ENCODE measurements at places on chromosomes 13 and 19.

DNA sequence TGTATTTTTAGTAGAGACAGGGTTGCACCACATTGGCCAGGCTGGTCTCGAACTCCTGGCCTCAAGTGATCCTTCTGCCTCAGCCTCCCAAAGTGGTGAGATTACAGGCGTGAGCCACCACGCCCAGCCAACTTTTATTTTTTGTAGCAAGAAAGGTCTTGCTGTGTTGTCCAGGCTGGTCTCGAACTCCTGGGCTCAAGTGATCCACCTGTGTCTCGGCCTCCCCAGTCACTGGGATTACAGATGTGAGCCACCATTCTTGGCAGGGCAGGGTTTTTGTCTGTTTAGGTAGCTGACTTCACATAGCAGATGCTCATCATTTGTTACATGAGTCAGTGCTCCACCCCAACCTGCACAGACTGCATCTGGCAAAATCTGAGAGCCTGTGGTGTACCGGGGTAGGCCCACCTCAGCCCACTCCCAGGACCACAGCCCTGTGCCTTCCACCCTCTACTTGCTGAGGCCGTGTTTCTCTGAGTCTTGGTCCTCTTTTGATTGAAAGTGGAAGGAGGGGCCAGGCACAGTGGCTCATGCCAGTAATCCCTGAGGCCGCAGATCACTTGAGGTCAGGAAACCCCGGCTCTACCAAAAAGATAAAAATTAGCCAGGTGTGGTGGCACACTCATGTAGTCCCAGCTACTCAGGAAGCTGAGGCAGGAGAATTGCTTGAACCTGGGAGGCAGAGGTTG lies 4.2 kb upstream of the TNPO2 start:
- no peak for DNase-seq

GRCh38 chr13:110448230-110448629 lies 113.3 kb downstream of the RAB20 start:
- no peak for DNase-seq

- peak; percentile 79 for DNase-seq
These were observed 51.1 kb upstream of the ZNRF4 start for GRCh38 chr19:5403968-5404640.

DNA sequence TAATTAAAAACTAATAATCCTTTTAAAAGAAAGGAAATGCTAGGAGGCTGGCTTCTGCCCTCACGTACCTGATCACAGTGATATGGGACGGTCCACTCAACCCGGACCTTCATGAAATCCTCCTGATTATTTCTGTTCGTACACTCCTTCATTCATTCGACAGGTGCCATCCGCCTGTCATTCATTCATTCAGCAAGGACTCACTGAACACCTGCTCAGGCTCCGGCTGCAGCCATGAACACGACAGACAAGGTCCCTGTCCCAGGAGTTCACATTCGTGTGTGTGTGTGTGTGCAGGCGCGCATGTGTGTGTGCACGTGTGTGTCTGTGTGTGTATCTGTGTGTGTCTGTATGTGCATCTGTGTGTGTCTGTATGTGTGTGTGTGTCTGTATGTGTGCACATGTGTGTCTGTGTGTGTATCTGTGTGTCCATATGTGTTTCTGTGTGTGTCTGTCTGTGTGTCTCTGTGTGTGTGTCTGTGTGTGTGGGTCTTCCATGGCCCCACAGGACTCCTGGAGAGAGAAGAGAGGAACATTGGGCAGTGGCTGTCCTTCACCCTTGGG lies 28.1 kb upstream of the CCNE1 start:
- DNase-seq: no peak

DNA sequence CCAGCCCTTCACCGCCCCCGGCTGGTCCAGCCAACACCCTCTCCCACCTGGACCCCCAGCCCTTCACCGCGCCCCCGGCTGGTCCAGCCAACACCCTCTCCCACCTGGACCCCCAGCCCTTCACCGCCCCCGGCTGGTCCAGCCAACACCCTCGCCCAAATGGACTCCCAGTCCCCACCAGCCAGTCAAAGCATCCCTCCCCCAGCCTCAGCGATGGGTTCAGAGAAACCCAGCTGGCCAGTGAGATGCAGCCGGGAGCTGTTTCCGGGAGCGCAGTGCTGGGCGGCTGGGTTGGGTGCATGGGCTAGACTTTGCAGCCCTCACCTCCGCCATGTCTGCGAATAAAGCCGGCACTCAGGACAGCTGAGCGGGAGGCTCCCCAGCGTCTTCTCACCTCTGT lies 6.5 kb upstream of the CDC34 start:
- DNase-seq: no peak

- DNase-seq: no peak
These were observed 144.5 kb downstream of the RGCC start for GRCh38 chr13:41601718-41602445.

GRCh38 chr13:64633948-64634347 lies 2596.2 kb downstream of the PCDH9 start:
- DNase-seq: no peak

DNA sequence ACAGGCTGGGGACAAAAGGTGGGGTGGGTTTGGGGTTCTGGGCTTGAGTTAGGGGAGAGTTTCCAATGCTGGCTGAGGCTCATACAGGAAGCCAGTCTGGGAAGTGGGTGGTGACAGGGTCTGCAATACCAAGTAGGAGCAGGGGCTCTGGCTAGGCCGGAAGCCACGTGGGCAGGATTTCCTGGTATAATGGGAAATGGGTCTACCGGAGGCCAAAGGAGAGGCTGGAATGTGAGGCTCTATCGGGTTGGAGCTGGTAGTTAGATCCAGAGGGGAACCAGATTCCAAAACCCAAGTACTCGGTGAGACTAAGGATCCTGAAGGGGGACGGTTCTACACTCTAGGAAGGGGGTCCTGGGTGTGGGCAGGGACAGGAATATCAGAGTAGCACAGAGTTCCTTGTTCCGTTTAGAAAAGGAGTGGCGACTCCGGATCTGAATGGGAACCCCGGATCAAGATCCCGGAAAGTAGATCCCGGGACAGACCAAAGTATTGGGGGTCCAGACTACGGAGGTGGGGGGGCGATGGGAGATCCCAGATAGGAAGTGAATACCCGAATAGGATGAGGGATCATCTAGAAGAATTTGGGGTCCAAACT lies 802 bp downstream of the CDC37 start:
- no peak for DNase-seq

GRCh38 chr13:114106526-114106925 lies 25.9 kb downstream of the RASA3 start:
- no peak for DNase-seq

DNA sequence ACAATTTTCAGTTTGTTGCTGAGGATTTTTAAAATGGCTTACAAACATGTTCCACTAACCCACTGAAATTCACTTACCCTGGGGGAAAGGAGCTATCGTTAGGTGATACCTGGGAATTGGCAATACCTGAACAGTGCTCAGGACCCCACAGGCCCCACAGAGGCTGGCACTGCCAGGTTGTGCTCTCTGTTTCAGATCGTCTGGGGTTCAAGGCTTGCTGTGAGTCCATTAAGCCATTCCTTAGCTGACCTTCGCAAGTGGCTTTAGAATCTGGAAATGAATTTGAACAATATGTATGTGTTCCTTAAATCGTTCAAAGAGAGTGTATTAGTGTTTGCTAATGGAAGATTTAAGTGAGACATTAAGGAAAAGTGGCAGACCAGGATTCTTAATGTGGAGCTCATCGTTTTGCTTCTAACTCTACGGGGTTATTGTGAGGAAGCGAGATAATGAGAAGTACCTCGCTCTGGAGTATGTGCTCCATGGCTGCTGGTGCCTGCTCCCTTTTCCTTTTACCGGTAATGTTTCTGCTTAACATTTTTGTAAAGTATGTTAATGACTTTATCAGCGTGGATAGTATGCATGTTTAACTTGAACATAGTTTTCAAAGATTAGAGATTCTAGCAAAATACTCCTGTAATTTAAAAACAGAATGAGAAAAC lies 13.6 kb downstream of the KLF5 start:
- no peak for DNase-seq

- peak; percentile 5 for DNase-seq
These were observed 57.3 kb downstream of the IFT88 start for GRCh38 chr13:20624213-20624612.

DNA sequence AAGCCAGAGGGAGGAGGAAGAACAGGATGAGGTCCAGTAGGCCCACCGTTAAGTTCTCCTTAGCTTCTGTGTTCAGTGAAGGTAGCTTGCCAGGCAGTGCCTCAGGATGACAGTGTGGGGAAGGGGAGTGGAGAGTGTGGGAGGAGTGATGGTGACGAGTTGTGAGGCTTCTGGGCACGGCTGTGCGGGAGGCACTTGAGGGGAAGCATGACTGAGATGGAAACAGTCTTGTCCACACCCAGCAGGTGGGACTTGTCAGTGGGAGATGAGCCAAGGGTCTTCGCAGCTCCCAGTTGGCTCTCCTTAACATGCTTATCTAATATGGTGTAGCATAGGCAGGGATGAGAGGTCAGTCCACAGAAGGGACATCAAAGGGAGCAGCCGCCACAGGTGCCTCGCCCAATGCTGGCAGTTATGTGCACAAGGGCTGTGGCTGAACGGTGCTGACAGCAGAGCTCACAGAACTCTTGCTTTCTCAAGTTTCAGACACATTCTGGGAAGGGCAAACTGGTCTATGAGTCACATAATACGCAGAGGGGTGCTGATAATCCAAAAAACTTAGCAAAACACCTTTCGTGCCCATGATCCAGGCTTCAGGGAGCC lies 47.5 kb downstream of the OXGR1 start:
- DNase-seq: no peak

DNA sequence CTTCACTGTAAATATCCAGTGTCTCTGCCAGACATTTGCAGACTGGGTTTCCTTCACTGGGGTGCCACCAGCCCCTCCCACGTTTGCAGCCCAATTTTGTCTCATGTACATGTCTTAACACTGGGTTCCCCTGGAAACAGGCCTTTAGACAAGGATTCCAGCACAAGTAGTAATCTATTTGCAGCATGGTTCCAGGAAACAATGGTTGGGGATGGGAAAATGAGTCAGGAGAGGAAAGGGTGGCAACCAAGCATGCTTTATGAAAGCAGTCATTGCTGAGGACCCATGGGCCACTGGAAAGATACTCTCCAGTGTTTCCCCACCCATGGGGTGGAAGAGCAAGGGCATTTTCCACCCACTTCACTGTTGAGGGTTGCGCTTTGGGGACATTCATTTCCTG lies 53.6 kb upstream of the FARP1 start:
- no peak for DNase-seq

- DNase-seq: no peak
These were observed 27.6 kb upstream of the SIN3B start for GRCh38 chr19:16801600-16802013.

DNA sequence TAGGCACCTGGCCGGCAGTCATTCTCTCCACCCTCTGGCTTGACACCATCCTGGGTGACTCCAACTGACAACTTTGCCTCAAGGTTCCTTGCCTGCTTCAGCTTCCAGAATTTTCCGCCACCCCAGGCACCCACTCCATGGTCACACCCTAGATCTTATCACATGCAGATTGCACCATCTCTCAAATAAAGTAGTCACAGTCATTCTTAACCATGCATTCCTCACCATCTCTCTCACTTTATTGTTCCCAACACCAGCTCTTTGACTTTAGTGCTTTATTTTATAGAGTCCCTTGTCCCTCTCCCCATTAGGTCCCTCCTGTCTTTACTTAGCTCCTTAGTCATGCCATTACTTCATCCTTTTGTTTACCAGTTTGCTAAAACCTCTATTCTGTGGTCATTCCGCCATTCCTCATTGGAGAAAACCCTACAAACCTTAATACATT lies 351.7 kb downstream of the SPRY2 start:
- DNase-seq: no peak

DNA sequence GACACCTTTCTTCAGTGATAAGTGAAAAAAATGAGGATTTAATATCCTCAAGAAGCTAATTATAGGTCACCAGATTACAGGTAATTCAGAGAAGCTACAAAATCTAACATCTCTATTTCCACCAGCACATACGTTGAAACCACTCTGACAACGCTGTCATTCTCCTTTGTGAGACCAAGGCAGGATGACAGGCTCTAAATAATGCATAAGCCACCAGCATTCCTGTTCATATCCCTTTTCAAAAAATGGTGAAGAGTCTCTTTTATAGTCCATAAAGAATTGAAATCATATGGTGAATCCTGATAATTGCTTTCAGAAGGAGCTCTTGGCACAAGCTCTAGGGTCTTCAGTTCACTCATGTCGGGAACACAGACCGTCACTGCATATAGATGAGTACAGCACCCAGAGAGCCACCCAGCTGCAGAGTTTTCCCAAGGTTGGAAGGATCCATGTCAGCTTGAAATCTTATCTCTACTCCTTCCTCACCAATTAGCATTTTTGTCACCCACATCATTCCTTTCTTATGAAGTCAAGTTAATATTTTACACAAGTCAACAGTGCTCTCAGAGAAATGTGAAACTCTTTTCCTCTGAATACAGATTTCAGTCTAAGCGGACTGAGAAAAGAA lies 431.4 kb downstream of the TBC1D4 start:
- DNase-seq: no peak

DNA sequence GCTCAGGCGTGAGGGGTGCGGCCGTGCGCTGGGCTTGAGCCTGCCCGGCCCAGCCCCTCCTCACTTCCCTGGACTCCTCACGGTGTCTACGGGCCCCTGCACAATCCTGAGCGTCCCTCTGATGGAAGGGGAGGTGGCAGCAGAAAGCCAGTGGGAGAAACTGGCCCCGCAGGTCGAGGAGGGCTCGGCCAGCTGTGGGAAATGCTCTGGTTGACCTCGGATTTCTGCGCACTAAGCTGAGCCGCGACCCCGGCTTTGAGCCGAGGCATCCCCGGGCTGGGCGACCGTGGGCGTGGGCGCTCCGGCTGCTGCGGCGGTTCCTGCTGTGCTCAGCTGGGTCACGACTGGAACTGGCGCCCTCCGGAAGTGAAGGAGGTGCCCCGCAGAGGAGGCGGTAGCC lies 70.1 kb downstream of the ZNF208 start:
- DNase-seq: no peak

DNA sequence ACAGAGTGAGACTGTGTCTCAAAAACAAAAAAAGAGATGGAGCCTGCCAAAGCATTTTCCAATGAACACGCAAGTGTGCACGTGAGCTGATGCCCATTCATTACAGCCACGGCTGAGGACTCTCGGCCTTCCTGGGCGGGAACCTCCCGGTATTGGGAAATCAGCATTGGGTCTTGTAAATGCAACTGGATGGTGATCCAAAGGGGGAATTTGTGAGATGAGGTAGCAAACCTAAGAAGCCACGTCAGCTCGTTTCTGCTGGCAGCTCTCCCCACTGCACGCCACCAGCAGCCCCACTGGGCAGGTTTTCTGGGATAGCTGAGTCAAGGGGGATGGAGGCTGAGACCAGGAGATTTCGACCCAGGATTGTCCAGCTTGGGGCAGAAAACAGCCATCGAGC lies 11.5 kb downstream of the C13orf46 start:
- DNase-seq: no peak
